ENCODE measurements at places on chromosomes 6 and 20. TPM values are rescaled to one million over a fixed set of nuclear protein-coding genes. Genes with fewer than 3 reads are reported as not detected.

DNA sequence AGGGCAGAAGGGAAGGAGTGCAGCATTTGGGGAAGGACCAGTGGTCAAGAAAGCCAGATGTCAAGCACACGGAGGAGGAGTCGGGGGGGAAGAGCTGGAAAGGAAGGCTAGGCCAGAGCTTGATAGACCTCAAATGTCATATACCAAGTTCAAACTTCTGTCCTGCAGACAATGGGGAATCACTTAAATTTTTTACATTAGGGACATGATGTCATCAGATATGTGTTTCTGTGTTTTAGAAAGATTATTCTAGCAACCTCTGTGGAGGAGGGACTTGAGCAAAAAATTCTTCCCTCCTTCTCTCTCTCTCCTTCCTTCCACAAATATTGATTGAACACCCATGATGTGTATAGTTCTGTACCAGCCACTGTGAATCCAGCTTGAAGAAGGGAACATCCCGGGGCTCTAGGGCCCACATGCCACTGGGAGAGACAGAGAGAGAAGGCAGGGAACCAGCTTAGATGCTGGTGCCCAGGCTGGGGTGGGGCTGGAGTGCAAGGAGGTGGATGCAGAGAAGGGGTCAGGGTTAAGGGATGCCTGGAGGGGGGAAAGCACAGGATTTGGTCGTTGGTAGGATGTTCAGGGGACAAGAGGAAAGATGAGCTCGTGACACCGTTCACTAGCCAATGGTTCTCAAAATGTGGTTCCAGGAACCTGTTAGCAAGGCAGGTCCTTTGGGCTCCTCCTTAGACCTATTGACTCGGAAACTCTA, 19.8 kb upstream of the AAR2 start:
- peaks cover 2% of the 10 kb centered on the region for H3K36me3 ChIP-seq
- H3K4me3 ChIP-seq: no peak overlapping the region
- peaks cover 28% of the 10 kb centered on the region for H3K27me3 ChIP-seq
- H3K27ac ChIP-seq: peak overlapping the region; percentile 85
- no peak for DNase-seq

- H3K4me3 ChIP-seq: peak overlapping the region; percentile 61
- no peaks in the 10 kb centered on the region for H3K36me3 ChIP-seq
- DNase-seq: no peak
- H3K27ac ChIP-seq: no peak overlapping the region
Observed at GRCh38 chr20:62709537-62709905, 885 bp downstream of the NTSR1 start.

DNA sequence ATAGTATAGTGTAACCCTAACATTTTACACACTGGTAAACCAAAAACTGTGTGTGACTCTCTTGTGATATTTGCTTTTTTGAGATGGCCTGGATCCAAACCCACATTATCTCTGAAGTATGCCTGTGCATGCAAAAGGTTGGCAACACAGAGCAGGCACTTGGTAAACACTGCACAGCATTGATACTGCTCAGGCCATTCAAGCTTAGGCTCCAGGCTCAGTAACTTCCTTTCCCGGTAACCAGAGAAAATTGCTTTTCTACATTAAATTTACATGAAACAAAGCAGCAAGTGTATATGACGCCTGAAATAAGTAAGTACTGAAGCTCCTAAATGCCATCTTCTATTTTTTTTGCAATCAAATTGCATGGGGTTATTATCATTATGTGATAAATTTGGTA, 205.7 kb downstream of the EPM2A start:
- no peak overlapping the region for H3K4me3 ChIP-seq
- H3K27ac ChIP-seq: no peak overlapping the region
- H3K27me3 ChIP-seq: no peaks in the 10 kb centered on the region
- no peaks in the 10 kb centered on the region for H3K36me3 ChIP-seq
- DNase-seq: no peak

GRCh38 chr6:168619560-168620314, 178.8 kb downstream of the SMOC2 start:
- peaks cover 5% of the 10 kb centered on the region for H3K4me1 ChIP-seq
- DNase-seq: no peak
- H3K27ac ChIP-seq: no peak overlapping the region
- H3K4me3 ChIP-seq: peak overlapping the region; percentile 37
- H3K36me3 ChIP-seq: no peaks in the 10 kb centered on the region
- no peaks in the 10 kb centered on the region for H3K27me3 ChIP-seq

DNA sequence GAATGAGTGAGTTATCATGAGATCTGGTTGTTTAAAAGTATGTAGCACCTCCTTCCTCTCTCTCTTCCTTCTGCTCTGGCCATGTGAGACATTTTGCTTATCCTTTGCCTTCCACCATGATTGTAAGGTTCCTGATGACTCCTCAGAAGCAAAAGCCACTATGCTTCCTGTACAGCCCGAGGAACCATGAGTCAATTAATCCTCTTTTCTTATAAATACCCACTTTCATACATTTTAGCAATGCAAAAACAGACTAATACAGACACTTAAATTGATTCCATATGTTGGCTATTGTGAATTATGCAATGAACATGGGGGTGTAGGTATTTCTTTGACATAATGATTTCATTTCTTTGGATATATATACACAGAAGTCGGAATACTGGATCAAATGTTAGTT, 792.8 kb upstream of the EYS start:
- H3K4me1 ChIP-seq: no peaks in the 10 kb centered on the region
- H3K27me3 ChIP-seq: no peaks in the 10 kb centered on the region
- DNase-seq: no peak
- no peak overlapping the region for H3K4me3 ChIP-seq
- H3K36me3 ChIP-seq: no peaks in the 10 kb centered on the region

MATN4 gene
- total RNA-seq: not detected

DNA sequence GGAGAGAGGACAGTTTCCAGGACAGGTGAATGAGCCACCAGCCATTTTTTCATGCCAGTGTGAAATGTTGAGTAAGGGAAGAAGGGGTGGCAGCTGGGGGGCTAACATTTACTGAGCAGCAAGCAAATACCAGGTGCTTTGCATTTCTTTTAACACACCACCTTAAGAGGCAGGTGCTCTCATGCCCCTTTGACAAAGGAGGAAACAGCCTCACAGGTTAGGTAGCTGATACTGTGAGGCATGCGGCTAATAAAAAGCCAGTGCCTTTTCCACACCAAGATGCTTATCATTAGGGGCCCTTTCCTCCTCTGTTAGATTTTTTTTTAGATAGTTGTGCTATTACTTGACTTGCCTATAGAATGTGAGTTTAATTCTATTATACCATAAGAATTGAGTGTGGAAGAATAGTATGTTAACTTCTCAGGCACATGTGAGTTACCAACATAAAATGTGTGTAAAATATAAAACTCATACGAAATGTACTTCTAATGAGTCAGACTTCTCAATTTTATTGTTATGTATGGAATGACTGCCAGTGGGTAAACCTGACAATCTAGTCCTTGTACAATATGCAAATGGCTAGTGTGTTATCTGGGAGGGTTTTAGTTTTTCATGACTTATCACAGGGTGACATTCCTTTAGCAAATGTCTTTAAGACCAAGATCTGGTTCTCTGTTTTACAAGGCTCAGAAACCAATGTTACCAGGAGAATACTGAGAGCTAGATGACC, 260.0 kb downstream of the TMEM242 start:
- no peaks in the 10 kb centered on the region for H3K27me3 ChIP-seq
- H3K36me3 ChIP-seq: no peaks in the 10 kb centered on the region
- H3K4me3 ChIP-seq: no peak overlapping the region
- H3K4me1 ChIP-seq: peaks cover 24% of the 10 kb centered on the region
- H3K27ac ChIP-seq: no peak overlapping the region
- no peak for DNase-seq

APOBEC2 gene
- not detected for total RNA-seq

- DNase-seq: no peak
- no peaks in the 10 kb centered on the region for H3K4me1 ChIP-seq
- H3K4me3 ChIP-seq: no peak overlapping the region
- H3K27me3 ChIP-seq: no peaks in the 10 kb centered on the region
Observed at GRCh38 chr6:77620278-77620882, 32.5 kb upstream of the MEI4 start.

LY6G5B gene
- 32.7 TPM for total RNA-seq

DNA sequence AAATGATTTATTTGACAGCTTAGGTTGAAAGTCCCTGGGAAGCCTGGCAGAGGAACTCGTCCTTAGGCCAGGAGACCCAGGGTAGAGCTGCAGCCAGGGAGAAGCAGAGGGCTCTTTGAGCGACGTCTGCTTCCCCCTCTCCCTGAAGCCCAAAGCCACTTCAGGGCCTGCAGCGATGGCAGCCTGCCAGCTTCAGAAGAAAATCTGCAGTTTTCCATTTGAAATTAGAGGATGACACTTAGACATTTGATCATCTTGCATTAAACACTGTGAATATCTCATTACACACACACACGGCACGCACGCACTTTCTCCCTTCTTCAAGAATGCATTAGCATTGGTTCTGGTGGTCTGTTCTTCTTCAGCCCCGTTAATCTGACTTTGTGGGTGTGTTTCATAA, 96.5 kb downstream of the PLEKHG1 start:
- no peaks in the 10 kb centered on the region for H3K4me1 ChIP-seq
- no peak for DNase-seq
- H3K36me3 ChIP-seq: no peaks in the 10 kb centered on the region
- no peak overlapping the region for H3K27ac ChIP-seq

DNA sequence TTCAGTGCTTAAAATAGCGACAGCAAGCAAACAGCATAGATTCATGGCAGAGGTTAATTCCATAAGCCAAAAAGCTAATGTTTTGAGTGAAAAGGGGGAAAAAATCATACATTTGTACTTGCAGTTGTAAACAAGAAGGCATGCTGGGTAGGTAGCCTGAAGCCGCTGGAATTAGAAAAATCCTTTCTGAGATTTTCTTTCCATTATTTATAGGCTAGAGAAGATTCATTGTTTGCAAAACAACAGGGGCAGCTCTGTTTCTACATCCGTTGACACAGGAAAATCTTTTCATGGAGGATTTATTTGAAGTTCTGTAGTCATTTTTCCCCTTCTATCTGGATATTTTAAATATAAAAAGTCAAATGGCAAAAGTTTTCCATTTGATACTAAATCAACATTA, 843.9 kb downstream of the QKI start:
- H3K27me3 ChIP-seq: no peaks in the 10 kb centered on the region
- H3K4me1 ChIP-seq: no peaks in the 10 kb centered on the region

HCRTR2 gene
- not detected for total RNA-seq

FLRT3 gene
- not detected for total RNA-seq

DNA sequence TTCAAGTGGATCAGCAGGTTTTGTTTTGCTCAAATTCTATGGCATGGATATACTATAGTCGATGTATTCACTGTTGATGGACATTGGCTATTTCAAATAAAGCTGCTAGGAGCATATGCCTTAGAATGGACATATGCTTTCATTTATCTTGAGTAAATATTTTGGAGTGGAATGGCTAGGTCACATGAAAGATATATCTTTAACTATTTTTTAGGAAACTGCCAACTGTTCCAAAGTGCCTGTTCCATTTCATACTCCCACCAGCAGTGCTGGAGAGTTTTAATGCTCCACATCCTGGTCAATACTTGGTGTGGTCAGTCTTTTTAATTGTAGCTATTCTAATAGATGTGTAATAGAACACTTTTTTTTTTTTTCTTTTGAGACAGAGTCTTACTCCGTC, 81.1 kb upstream of the PIM1 start:
- H3K36me3 ChIP-seq: no peaks in the 10 kb centered on the region
- peaks cover 12% of the 10 kb centered on the region for H3K4me1 ChIP-seq
- no peaks in the 10 kb centered on the region for H3K27me3 ChIP-seq
- no peak overlapping the region for H3K4me3 ChIP-seq
- DNase-seq: no peak

DNA sequence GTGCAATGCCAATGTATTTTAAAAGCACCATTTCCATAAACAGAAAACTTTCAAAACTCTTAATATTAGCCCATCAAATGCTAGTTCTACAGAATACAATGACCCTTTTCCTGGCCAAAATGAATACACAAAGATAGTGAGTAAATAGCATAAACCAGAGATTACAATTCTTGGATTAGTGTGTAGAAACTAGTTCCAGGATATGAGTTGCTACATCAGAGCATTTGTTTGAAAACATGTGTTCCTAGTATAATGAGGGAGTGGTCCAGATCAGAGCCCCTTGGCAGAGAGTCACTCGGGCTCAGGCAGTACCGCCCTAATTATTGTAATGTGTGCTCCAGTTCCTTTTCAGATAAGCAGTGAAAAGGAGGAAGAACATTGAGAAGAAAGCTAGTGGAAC, 63.7 kb upstream of the COL21A1 start:
- no peak overlapping the region for H3K4me3 ChIP-seq
- H3K36me3 ChIP-seq: no peaks in the 10 kb centered on the region
- no peaks in the 10 kb centered on the region for H3K4me1 ChIP-seq
- DNase-seq: no peak
- no peak overlapping the region for H3K27ac ChIP-seq
- H3K27me3 ChIP-seq: no peaks in the 10 kb centered on the region

ABHD16B gene
- not detected for total RNA-seq

- H3K27me3 ChIP-seq: peaks cover 15% of the 10 kb centered on the region
- no peak for DNase-seq
- H3K27ac ChIP-seq: no peak overlapping the region
- H3K36me3 ChIP-seq: no peaks in the 10 kb centered on the region
- no peak overlapping the region for H3K4me3 ChIP-seq
- H3K4me1 ChIP-seq: no peaks in the 10 kb centered on the region
Observed at GRCh38 chr6:39543950-39544349, 181.3 kb downstream of the KIF6 start.

DNA sequence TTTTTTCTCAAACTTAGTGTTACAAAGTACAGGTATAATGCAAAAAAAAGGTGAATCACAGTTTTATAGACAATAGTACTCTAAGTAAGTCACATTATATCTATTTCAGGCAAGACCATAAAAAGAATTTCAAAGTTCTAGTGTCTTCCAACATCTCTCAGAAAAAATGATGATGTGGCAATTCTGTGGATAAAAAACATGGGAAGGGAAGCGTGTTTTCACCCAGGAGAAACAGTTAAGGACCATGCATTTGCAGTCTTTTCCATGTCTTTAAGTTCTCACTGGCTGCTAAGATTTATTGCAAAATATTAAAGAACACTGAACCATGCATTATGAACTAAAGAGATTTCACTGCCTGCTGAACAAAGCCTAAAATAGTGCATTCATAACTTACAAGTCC, 1.8 kb downstream of the SSR1 start:
- peaks cover 33% of the 10 kb centered on the region for H3K4me1 ChIP-seq
- peak overlapping the region; percentile 66 for H3K4me3 ChIP-seq
- H3K27ac ChIP-seq: peak overlapping the region; percentile 98
- DNase-seq: no peak
- peaks cover 4% of the 10 kb centered on the region for H3K36me3 ChIP-seq

DNA sequence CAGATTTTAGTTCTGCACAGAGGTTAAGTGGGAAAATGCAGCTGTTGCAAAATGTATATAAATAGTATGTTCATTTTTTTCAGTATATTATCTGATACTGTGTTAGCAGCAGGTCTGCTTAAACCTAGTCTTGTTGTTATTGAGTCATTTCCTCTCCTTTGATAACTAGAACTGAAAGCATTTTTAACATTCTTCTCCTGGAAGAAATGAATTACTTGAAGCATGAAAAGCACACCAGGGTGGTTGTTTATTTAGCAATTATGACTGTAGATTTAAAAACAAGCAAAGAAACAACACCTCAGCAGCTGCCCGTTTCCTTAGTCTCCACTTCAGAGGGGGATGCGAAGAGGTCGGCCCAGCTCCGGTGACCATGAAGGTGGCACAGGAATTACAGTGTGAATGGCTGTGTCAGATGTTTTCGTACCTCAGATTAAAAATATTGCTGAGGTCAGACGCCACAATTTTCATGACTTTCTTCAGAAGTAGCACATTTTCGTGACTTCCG, 53.5 kb downstream of the GOPC start:
- no peak for DNase-seq
- peak overlapping the region; percentile 94 for H3K27ac ChIP-seq
- peaks cover 5% of the 10 kb centered on the region for H3K36me3 ChIP-seq
- H3K4me1 ChIP-seq: peaks cover 36% of the 10 kb centered on the region

MRPS18A gene
- 24.2 TPM for total RNA-seq

Measured in T-helper 17 cell (primary cell).